Stimulated activated CD8-positive, alpha-beta memory T cell treated with anti-CD3 and anti-CD28 coated beads, Interleukin-2, amount 100 ng/mL, for 48 hours (primary cell): ENCODE measurements at places on chromosomes 1 and 21.
A peak's percentile ranks its signal among the peaks of the same experiment; 100 is the strongest.

DNA sequence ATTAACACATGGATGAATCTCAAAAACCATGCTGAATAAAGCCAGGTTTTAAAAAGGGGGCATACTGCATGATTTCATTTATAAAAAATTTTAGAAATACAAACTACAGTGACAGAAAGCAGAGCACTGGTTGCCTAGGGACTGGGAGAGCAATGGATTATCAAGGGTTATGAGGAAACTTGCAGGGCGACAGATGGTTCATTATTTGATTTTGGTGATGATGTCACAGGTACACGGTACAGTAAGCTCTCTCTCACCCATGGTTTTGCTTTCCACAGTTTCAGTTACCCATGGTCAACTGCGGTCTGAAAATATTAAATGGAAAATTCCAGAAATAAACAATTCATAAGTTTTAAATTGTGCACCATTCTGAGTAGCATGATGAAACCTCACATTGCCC lies 14.1 kb downstream of the VAMP4 start:
- DNase-seq: no peak

DNA sequence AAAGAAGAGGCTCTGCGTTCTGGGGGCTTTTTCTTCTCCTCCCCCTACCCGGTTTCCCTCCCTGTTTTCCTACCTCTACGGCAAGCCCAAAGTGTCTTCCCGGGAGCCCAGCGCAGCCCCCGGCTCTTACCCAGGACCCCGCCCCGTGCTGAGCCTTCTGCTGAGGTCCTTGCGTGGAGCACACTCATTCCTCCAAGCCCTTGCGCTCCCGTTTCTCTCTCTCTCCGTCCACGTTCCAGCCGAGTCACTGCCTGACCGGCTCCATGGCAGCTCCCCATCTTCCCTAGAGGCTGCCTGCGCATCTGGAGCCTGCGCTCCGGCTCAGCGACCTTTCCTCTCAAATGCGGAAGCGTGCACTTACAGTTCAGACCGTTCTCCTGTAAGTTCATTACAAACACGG lies 24.9 kb upstream of the PDXK start:
- DNase-seq: no peak

DNA sequence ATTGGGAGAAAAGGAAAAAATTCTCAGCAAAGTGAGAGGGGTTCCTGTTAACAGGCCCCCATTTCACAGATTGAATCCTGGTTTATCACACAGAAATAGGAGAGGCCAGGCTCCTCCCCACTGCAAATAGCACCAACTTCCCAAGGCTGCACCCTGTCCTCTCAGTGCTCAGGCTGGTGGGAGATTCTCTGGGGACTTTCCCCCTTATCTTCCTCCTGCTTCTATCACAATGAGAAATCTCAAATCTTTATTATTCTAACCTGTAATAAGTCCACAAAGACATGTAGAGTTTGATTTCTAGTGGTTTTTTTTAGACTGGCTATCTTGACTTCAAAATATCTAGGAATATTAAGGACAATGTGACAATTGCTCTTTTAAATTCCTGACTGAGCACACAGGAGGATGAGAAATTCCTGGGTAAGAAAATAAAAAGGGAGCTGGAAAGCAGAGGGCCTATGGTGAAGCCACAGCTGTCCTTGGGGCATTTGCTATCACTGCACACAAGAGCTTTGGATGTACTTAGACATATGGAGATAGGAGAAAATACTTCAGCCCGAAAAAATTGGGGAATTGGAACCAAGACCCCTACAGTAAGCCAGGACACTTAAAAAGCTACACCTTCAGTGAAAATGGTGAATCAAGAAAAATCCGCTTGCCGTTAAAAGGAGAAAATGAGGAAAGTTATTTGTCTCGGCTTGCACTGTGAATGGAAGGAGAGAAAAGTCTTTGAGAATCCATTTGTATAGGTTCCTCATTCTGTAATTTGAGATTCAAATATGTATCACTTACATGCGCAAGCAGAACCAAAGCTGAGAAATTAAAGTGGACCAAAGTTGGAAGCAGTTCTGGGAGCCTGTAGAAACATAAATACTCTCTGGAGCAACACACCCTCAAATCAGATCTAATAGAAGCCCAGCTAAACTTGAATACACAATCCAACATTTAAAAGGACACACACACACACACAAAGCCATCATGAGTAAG lies 65.9 kb upstream of the C1orf105 start:
- no peak for DNase-seq

- no peak for DNase-seq
Measured at GRCh38 chr1:53319296-53320101, 8.4 kb downstream of the LRP8 start.

GRCh38 chr1:77234943-77235342 lies 15.7 kb upstream of the PIGK start:
- no peak for DNase-seq

DNA sequence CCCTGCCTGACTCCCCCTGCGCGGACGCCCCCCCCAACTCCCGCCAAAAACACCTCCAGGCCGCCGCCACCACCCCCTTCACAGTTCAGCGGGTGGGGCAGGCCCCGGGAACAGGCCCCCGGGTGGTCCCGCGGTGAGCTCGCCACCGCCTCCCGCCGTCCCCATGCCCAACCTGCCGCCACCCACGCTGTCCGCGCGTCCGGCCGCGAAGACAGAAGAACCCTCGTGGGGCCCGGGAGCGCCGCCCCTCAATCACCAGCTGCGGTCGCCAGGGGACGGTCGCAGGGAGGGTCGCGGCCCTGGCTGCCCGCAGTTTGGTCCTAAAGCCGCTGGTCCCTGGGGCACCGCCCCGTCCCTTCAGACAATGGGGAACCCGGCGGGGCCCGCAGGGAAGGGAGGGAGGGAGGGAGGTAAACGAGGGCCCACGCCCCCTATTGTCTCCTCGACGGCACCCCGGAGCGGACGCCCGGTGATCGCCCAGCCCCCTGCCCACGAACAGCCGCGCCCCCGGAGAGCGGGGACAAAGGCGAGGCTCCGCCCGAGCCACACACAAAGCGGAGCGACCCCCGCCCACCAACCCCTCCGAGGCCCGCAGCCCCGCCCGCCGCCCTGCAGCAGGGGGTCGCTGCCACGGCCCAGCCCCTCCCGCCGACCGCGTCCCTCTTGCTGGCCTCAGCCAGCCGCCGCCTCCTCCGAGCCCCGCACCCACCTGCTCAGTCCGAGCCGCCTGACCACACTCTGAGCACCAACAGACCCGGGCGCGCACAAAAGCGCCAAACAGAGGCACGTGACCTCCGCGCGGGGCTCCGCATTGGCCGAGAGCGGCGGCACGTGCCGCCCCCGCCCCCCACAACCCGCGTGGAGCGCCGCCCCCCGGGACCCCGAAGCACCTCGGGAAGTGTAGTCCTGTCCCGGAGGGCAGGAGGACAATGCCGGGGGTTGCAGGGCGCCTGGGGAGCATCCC lies at the start of gene STMN1:
Gene STMN1, minus strand, starts transcription at position 740 of the 964 bp plus-strand sequence. CDS start 1,743 bp downstream, outside the sequence.
- DNase-seq: peak; percentile 87

DNA sequence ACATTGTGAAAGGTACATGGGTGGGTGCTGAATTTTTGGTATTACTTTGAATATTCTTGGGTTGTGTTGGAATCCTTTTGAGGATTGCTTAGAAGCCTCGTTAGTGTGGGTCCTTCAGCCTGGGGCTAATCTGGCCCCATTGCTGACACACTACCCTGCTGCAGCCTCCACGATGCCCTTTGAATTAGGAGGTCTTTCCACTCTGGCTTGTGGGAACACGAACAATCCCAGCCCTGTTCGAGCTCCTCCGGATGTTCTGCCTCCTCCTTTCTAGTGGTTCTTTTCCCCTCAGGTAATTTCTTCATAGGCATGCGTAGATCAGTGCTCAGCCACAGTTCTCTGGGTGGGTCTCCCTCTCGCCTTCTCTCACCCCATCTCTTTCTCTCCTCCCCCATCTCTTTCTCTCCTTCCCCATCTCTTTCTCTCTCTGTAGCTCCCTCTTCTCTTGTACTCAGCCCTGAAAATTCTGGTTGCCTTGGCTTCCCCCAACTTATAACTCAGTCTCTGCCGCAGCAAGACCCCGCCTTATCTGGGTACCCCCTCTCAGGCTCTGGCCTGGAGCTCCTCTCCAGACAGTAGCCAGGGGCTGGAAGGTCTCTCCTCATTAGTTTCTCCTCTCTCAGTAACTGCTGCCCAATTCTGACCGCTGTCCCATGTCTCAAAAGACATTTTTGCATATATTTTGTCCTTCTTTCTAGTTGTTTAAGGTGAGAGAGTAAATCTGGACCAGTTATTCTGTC lies 46.0 kb upstream of the SLC19A1 start:
- no peak for DNase-seq

DNA sequence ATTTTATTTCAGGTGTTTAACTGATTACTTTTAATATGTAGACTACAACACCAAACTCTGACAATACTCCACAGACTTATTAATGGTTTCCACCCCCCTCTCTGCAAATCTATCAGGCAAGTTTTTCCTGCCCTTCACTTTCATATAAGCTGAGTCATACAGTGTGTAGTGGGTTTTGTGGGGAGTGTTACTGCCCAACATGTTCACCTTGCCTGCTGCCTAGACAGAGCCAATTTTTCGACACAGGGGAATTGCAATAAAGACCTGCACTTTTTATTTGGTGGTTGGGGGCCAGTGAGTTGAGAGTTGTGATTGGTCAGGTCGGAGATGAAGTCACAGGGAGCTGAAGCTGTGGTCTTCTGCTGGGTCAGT lies 119.7 kb downstream of the PPIAL4G start:
- DNase-seq: no peak

- no peak for DNase-seq
Measured at GRCh38 chr1:28281608-28282425, 22.5 kb downstream of the SESN2 start.

DNA sequence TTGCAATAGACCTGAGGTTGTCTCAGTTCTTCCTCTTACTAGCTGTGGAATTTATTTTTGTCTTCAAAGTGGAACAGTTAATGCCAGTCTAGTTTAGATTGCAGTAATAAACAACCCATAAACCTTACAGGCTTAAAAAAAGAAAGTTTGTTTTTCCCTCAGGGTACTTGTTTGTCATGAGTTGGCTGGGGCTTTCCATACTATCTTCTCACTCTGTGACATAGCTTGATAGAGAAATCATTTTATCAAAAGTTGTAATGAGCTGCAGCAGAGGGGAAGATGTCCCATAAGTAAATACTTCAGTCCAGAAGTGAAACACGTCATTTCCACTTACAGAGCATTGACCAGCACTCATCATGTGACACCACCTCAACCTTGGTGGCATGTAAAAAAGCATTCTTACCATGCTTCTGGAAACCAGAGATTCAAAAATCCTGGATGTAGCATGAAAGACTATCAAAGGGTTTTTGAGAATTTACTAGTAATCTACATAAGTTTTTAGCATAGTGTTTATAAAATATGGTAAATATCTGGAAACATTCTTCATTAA lies 62.8 kb upstream of the COL11A1 start:
- DNase-seq: no peak

DNA sequence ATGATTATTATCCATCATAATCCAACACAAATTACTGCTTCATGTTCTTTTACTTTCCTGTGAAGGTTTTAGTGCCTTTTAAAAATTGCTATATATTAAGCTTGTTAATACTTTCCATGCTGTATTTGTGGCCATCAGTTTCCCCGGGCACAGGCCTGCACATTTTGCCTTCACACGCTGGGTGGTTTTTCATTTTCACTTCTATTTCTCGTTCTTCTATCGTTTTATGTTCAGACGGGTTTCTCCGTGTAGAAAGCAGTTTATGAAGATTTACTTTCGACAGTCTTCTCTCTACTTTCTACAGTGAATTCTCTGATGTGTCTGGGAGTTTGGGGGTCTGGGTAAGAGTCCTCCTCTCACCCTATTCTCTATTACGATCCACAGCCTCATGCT lies 9.5 kb downstream of the RUNX3 start:
- DNase-seq: no peak

DNA sequence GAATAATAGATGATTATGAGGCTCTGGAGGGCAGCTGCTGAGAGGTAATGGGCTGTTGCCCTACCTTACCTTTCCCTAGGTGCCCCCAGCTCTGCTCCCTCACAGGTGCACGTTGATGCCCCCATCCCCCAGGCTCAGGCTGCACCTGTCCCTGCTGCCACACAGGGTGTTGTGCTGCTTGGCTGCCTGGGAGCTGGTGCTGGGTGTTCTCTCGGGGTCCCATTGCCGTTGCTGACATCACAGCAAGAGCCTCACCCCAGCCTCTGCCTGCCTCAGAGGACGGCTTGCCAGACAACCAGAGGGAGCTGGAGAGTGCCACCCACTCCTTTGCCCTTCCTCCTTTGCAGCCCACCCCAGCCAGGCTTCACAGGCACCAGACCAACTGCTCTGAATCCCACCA lies 31.4 kb upstream of the DMBX1 start:
- no peak for DNase-seq

GRCh38 chr1:116256286-116256649 lies 116.8 kb upstream of the ATP1A1 start:
- DNase-seq: no peak

GRCh38 chr1:61420243-61420642 lies 304.7 kb downstream of the TM2D1 start:
- no peak for DNase-seq
